Neural progenitor cell (in vitro differentiated cells): ENCODE measurements at places on chromosomes 3 and 15.
A peak's percentile ranks its signal among the peaks of the same experiment; 100 is the strongest.

DNA sequence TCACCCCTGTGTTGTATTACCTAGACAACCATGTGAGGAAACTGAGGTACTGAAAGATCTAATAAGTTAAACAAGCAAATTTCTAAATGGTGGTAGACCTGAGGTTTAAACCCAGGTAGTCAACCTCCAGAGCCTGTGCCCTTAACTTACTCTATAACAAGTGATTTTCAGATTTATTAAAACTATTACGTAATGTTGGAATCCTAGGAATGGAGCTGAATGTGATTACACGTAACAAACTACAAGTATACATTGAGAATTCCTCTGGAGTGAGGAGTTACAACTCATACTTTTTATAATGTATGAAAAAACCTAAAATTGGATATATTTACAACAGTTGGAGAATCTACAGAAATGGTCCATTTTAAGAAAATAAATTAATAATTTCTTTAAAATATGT lies 18.0 kb downstream of the FAM98B start:
- no peak for DNase-seq

DNA sequence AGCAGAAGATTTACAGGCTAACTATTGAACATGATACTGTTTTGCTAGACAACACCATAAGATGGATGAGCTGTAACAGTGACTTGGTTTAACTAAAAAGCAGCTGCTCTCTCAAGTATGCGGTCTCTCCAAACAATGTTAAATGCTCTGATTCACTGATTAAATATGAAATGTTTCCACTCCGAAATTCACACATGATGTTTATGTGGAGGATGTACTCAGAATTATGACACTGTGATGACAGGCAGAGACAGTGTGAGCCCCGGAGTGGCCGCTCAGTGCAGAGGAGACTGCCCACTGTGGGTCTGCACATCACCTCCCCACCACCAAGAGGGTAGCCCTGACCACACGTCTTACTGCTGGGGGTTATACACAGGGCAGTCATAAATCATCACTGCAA lies 83.9 kb upstream of the MEX3B start:
- DNase-seq: no peak

DNA sequence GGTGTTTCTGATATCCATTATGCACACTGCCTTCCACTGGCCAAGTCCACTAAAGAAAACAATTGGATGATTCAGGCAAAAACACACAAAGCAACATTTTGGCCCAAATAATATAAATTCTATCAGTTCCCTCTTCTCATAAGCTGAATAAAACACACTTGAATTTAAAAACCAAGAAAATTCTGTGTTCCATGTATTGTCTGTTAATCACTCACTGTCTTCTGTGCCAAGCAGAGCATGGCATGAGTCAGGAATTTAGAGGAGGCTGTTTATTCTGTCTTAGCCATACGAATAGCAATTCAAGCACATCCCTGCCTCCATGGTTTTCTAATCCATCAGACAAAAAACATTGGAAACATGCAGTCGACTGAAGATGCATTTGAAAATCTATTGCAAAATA lies 215.6 kb upstream of the UMPS start:
- DNase-seq: no peak

DNA sequence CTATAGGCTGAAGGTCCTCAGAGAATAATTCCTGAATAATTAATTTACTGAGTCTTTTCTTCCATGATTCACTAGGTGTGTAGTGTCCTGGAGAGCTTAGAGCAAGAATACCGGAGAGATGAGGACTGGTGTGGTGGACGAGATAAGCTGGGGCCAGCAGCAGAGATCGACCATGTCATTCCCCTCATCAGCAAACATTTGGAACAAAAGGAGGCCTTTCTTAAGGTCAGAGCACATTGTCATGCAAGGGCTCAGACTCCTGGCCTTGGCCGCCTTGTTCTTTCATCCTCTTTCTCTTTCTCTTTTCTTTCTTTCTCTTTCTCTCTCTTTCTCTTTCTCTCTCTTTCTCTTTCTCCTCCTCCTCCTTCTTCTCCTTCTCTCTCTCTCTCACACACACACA lies 291.4 kb upstream of the UMPS start:
- peak; percentile 9 for DNase-seq

- DNase-seq: no peak
Observed at GRCh38 chr3:112175037-112175436, 42.0 kb upstream of the GCSAM start.

DNA sequence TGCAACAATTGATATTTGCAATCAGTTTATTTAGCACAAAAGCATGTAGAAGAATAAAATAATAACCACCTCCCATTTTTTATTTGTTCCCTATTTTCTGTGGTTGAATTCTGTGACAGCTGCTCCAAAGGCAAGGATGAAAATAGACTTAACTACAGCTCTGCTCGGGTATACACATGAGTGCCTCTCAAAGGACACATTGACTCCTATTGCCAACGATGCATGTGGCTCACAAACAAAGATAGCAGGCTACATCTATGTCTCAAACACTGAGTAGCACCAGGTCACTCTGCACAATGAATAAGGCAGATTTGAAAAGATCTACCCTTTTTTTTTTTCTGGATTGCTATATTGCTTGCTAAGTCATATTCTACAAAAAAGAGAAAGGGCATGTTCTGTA lies 612.9 kb downstream of the ROBO1 start:
- peak; percentile 67 for DNase-seq

DNA sequence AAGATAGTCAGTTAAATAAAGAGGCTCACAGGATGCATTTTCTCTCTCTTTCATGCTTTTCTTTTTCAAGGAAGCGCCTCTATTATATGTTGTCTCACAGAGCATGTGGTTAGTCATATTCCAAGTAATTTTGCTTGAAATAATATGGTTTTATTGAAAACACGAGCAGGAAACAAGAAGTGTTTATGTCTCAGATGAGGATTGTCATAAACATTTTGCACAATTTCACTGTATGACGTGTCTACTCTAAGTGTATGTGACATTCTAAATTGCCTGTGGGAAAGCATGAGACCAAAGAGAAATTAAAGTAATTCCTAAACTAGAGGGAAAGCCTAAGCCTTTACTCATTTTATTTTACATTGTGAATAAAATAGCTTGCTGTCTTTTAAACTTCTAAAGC lies 818.6 kb downstream of the EPHA3 start:
- no peak for DNase-seq

GRCh38 chr3:48271763-48272498 lies 31.0 kb downstream of the ZNF589 start:
- DNase-seq: no peak

- DNase-seq: no peak
Observed at GRCh38 chr15:25690673-25691543, 172.2 kb downstream of the ATP10A start.

DNA sequence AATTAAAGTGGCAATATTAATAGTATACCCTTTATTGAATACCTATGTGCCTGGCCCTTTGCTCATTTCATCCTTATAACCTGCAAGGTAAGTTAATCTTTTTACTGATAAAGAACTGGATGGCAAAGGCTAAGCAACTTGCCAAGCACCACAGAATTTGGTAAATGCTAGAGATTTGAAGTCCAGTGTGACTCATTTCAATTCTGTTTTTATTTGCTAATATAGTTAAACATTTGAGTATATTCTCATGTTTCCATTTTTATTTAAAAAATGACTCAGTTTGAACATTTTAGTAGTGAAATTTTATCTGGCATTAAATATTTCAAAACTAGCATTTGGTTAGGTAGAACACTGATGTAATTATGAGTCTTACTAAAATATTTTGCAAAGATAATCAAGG lies 11.3 kb downstream of the PFN2 start:
- no peak for DNase-seq

DNA sequence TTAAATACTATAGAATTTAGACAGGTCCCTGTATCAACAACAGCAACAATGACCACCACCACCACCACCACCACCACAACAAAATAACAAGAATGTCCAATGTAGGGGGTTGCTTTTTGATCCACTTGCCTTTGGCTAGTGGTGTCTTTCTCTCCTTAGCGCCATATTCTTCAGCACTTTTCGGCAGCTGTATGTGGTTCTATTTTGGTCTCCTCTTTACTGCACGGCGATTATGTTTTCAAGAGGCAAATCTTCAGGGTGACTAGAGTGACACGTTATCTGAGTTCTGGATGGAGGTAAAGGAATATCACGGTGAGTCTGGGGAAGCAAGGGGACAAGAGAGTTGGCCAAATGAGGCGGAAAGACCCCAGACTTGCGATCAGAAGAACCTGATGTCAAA lies 56.1 kb downstream of the ST6GAL1 start:
- no peak for DNase-seq

DNA sequence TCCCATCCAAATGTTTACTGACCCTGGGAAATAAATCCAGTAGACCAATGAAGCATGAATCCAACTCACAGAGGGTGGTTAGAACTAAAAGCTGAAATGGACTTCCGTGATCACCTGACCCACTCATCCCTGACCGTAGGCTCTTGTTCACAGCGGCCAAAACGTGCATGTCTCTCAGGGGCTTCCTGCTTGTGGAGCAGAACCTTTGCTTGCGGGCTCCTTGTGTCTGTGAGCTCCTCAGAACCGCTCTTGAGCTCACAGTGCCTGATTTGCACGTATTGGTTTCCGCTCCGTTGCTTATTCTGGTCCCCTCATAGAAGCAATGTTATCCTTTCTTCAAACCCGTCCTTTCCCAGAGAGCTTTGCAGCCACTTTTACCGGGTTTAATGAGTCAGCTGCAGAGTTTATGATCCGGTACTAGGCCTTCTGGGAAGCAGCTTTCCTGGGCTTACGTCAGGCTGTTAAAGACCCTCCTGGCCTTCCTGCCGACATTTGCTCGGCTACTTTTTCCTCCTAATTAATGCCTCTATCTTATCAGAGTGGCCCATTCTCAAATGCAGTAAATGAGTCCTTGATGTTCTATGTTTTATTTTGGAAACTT lies 35.4 kb downstream of the LIPC start:
- DNase-seq: peak; percentile 4
